ENCODE measurements at places on chromosomes 5 and 9.

- no peak for DNase-seq
Measured at GRCh38 chr5:112594095-112594850, 143.4 kb upstream of the APC start.

- DNase-seq, result no peak
Measured at GRCh38 chr9:136142859-136143214, 24.2 kb upstream of the TMEM250 start.

GRCh38 chr5:67164856-67165525, 31.6 kb downstream of the CD180 start:
- no peak for DNase-seq

DNA sequence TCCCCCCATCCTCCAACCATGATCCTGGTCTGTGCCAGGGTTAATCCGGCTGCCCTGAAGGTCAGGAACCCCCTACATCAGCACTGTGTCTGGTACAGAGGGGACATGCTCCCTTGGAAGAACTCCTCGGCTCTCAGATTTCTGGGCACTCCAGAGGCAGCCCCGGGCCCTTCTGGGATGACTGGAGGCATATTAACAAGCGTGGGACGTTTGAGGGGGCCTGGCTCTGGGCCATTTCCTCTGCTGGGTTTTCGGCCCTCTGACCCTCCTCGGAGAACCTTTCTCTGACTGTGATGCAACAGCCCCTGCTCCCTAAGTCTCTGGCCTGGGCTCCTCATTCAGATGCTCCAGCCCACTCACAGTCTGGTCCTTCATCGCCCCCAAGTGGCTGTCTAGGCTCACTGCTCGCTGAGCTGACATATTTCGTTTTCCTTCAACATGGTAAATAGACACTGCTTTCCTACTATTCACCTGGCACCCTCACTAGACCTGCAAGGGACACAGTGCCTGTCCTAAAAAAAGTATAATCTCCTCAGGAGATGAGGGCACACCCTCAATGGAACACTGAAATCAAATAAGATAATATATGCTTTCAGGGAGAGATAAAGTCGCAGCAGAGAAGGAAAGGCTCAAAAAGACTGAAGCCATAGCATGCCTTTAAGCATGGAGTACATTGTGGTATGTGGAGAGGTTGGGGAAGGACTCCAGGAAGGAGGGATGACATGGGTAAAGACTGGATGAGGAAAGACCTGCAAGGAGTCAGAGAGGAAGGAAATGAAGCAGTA, 404.7 kb upstream of the TRPC7 start:
- DNase-seq, result peak; percentile 58

- no peak for DNase-seq
Measured at GRCh38 chr5:180399401-180400215, 46.5 kb upstream of the GFPT2 start.

DNA sequence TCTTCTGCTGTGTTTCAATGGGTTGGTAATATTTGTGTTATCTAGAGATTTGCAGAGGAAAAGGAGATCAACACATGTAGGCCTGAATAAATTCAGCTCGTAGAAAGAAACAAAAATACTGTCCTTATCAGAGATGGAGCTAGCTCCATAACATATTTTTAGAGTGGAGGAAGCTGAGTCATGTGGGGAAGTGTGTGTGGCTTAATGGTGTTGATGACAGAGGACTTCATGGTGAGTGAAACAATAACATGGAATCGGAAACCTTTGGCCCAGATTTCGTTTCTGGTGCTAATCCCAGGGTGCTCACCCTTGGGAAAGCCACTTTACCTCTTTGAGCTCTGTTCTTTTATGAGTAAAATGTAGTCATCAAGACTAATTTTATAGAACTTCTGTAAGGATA, 825.0 kb downstream of the TLR4 start:
- peak; percentile 85 for DNase-seq

GRCh38 chr9:116713271-116713670, 26.2 kb downstream of the TRIM32 start:
- peak; percentile 30 for DNase-seq

DNA sequence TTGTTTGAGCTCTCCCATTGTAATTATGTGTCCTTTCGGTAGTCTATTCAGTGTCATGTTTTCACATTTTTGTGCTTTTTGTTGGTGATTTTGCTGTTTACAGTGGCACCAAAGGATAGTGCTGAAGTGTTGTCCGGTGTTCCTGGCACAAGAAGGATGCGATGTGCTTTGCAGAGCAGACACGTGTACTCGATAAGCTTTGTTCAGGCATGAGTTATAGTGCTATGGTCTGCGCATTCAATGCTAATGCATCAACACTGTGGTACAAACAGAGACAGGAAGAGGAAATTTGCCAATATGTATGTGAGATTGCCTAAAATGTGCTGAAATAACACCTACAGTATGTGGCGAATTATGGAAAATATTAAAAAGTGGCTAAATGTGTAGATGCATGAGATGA, 913.4 kb upstream of the ACO1 start:
- DNase-seq, result no peak

DNA sequence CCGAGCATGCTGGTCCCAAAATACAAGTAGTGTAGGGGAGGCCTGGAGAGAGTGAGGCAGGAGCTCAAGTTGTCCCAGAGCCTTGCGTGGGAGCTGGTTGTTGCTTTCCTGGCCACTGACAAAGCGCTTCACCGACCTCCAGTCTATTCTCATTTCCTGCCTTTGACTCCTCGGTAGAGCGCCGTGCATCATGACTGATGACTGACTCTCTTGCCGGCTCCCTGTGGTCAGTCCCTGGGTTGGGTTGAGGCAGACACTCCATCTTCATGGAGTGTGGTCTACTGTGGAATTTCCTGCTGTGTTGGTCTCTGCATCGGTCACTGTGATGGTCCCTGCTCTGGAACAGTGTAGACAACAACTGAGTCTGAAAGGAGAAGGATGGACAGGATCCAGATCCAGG, 175.1 kb upstream of the S1PR3 start:
- DNase-seq, result no peak

DNA sequence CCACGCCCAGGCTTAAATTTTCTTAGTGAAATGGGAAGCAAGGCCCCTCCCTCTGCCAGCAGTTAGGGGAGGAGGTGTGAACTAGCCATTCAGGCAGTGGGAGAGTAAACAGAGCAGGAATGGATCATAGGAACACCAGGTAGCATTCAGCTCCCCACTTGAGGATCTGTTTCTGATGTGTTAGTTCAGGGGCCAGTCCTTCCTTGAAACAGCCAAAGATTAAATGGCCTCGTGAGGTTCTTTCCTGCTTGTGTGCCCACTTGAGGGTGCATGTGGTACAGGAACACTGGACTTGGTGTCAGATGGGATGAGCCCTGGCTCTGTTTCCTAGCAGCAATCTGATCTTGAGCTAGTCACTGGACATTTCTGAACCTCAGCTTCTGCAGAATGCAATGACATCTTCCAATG, 21.2 kb downstream of the FAXDC2 start:
- DNase-seq, result no peak

DNA sequence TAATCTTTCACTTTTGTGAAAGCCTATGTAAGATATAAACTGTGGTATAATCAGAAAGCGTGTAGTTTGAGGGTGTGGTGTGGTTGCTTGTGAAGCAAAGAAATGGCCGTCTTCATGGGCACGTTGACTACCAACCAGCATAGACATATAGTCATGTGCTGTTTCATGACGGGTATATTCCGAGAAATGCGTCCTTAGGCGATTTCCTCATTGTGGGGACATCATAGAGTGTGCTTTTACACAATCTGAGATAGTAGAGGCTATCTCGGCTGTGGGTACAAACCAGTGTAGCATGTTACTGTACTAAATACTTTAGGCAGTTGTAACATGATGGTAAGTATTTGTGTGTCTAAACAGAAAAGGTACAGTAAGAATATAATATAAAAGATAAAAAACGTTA, 79.7 kb upstream of the LRRC70 start:
- no peak for DNase-seq

All from kidney capillary endothelial cell (primary cell).